ENCODE measurements at places on chromosomes 13 and 19. TPM values are rescaled to one million over a fixed set of nuclear protein-coding genes. Genes with fewer than 3 reads are reported as not detected.

SLC10A2 gene
- total RNA-seq, result not detected

RDH8 gene
- not detected for total RNA-seq

WDR88 gene
- not detected for total RNA-seq

SIAH3 gene
- total RNA-seq, result not detected

PRR19 gene
- total RNA-seq, result not detected

DNA sequence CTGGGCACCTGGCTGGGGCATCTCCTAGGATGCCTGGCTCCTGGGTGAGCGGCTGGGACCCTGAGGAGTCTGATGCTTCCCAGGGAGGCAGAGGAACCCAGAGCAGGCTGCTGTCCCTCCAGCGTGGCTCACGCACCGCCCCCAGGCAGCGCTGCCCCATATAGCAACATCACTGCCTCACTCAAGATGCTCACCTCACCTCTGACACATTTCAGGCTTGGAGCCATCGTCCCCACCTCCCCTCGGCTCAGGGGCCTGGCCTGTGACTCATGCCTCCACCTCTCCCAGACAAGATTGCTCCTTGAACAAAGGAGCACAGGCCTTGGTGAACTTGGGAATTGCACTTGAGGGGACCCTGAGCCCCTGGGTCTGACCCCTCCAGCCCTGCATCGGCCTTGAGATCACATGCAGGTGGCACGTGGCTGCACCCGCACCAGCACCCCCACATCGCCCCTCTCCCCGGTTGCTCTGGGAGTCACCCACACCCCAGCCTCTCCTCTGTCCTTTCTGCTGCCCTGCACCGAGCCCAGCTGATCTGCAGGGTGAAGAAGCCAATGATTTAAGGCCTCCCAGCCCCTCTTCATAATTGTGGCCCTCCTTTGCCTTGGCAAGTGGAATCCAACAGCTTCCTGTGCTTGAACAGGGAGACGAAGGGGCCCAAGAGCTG lies 11.2 kb downstream of the CEBPA start:
- no peak overlapping the region for H3K4me3 ChIP-seq
- no peaks in the 10 kb centered on the region for H3K27me3 ChIP-seq
- H3K4me1 ChIP-seq, result peaks cover 10% of the 10 kb centered on the region
- H3K27ac ChIP-seq, result no peak overlapping the region

GRCh38 chr13:44565881-44566280 lies 10.2 kb downstream of the TSC22D1 start:
- no peaks in the 10 kb centered on the region for H3K4me1 ChIP-seq
- H3K4me3 ChIP-seq, result no peak overlapping the region
- H3K27ac ChIP-seq, result no peak overlapping the region
- no peaks in the 10 kb centered on the region for H3K27me3 ChIP-seq
- H3K36me3 ChIP-seq, result no peaks in the 10 kb centered on the region
- DNase-seq, result no peak

DNA sequence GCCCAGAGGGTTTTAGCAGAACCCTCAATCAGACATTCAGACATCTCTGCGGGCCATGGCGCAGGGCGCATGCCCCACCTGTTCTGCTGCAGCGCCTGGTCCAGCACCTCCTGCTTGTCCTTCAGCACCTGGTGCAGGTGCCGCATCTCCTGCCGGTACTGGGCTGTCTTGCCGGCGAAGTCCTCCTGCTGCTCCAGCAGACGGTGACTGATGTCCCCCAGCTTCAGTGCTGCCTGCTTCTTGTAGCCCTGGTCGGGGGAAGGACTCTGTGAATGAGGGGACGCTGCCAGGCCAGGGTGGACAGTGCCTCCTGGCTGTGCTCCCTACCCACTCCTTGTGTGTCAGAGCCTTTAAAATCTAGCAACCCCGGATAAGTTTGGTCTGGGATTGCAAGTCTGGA lies 12.2 kb upstream of the SLC7A9 start:
- DNase-seq, result no peak
- H3K36me3 ChIP-seq, result no peaks in the 10 kb centered on the region
- no peaks in the 10 kb centered on the region for H3K27me3 ChIP-seq

DNA sequence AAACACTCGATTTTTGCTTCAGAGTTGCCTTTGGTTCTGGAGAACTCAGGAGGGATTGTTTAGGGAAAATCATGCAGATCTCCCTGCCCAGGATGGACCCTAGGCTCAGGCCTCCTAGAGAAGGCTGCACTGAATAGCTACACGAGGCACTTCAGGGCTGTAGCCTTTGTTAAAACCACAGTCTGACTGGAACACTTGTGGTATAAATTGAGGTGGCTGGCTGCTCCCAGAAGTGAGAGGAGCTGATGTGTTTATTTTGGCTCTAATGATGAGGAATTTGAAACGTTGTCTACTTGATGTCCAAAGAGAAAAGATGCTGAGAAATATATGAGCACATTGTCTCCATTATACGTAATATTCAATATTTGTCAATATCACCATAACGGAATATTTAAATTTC lies 762.1 kb upstream of the ARGLU1 start:
- no peak overlapping the region for H3K27ac ChIP-seq
- no peak for DNase-seq
- no peak overlapping the region for H3K4me3 ChIP-seq
- no peaks in the 10 kb centered on the region for H3K27me3 ChIP-seq
- no peaks in the 10 kb centered on the region for H3K4me1 ChIP-seq

DNA sequence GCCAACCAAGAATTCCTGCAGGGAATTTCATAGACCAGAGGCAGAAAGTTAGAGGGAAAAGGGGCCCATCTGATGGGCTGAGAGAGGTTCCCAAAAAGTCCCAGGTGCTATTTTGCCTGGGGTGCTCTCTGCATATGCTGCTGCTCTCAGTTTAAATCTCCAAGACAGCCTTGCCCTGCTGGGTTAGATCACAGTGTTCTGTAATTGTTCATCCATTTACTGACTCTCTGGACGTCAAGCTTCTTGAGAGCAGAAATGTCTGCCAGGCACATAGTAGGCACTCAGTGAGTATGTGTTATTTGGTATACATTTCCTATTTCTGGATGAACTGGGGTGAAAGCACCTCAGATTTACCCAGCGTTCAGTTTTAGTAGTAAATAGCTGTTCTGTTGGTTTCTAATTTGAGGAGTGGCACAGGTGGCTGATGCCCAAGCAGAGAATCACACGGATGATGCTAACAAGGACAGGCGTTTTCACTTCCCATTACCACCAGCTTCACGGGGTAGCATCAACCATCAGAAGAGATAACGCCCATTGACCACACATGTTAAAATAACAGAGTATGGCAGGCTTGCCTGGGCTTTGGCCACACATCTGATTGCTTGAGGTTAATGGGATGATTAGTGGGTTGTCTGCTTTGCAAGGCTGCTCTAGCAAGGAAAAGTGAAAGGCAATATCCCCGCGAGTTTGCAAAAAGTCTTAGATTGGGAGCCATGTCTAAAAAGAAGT lies 161.1 kb downstream of the SLC7A1 start:
- H3K4me1 ChIP-seq, result no peaks in the 10 kb centered on the region
- no peak for DNase-seq
- no peak overlapping the region for H3K27ac ChIP-seq
- H3K36me3 ChIP-seq, result no peaks in the 10 kb centered on the region
- H3K4me3 ChIP-seq, result no peak overlapping the region
- H3K27me3 ChIP-seq, result peaks cover 16% of the 10 kb centered on the region
